GM04503 (cell line): ENCODE measurements at places on chromosomes 6 and 20.

- DNase-seq, result no peak
Observed at GRCh38 chr6:100230115-100230952, 234.4 kb downstream of the SIM1 start.

GRCh38 chr6:16349544-16349943, 111.2 kb downstream of the GMPR start:
- DNase-seq, result no peak

DNA sequence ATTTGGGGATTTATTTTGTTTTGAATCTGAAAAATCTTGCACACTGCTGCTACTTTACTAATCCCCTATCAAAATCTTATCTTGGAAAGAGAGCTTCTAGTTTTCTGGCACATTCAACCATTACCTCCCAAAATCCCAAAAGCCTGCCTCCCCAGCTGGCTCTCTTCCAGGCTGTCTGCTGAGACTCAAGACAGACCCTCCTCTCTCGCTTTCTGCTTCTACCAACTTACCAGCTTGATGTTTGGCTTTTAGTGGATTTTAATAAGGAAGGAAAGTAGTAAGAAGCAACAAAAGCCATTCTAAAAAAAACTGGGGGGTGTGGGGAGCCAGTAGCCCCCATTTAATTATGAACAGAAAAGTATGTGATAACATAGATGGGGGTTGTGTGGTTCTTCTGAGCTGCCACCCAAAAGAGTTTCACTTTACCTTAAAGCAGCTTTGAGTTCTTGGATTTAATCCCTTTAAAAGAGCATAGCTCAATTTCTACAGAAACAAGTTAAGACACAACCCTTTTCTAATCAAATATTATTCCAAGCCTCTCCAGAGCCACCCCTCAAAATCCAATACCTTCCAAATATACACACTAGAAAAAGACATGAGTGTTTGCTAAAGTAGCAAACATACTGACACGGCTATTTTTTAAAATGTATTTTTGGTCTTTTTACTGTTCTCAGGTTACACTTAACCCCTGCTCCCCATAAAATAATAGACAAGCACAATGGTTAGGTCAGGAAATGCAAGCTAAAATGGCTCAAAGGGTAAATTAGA, 71.7 kb downstream of the ATP9A start:
- no peak for DNase-seq

- DNase-seq, result no peak
Observed at GRCh38 chr6:150238846-150239407, 96.1 kb downstream of the PPP1R14C start.

DNA sequence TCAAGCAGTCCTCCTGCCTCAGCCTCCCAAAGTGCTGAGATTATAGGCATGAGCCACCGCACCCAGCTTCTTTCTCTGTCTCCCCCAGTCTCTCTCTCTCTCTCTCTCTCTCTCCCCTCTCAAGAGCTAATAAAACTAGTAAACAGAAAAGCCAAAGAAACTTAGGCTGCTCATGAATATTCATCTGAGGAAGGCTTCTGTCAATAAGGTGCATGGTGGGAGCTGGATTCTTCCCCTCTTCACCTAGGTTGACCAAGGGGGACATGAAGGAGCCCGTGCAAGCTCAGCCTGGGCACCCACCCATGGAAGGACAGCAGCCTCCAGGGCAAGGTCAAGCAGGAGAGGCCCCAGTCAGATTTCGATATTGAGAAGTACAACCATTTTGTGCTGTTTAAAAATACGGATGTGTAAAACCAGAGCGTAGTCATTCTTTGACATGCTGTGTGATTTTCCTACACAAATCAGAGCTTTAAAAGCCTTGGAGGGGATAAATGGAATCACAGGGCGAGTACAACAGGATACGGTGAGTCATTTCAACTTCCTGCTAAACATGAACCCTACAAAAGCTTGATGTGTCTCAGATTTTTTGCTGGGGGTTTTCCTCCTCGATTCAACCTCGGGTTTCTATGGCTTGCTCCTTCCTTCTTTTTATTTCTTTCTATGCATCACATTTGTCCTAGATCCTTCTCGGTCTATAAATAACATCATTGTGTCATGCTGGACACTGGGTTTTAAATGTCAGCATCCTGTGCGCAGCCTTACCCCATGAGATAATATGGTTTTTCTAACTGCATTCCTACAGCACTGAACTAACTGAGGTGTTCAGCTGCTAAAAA, 368.9 kb upstream of the JARID2 start:
- DNase-seq, result peak; percentile 37

DNA sequence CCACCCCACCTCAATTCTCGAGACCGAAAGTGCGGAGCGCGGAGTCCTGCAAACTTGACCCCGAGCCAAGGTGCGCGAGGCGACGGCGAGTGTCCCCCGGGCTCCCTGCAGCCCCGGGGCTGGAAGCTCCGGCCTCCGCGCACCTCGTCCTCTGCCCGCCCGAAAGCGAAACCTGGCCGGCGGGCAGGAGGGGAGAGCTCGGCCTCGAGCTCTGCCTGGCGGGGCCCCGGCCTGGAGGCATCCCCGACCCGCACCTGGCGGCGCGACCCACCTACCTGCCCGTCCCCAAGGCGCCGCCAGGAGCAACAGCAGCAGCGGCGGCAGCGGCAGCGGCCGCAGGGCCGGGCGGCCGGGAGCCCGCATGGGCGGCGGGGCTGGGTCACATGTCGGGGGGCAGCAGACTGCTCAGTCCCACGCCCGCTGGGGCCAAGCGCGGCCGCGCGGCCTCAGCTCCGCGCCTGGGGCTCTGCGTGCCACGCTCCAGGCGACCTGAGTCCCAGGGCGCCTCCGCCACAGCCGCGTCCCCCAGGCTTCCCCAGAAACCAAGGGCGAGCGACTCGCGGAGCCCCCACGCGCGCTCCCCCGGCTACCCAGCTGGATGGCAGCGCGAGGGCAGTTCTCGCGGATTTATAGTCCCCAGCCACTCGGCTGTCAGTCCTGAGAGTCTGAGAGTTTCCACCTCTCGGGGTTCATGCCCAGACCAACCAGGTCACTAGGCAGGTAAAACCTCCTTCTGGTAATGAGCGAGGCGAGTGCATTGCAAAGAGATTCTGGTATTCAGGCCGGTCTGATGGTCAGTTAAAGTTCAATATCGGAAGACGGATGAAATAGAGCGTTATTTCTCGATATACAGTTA, at the start of gene IL20RA:
IL20RA (minus strand) TSS at position 600 of the 856 bp plus-strand sequence; CDS start at position 363, 237 bp downstream.
- DNase-seq, result no peak

GRCh38 chr6:167769408-167770190, 57.1 kb upstream of the AFDN start:
- no peak for DNase-seq

DNA sequence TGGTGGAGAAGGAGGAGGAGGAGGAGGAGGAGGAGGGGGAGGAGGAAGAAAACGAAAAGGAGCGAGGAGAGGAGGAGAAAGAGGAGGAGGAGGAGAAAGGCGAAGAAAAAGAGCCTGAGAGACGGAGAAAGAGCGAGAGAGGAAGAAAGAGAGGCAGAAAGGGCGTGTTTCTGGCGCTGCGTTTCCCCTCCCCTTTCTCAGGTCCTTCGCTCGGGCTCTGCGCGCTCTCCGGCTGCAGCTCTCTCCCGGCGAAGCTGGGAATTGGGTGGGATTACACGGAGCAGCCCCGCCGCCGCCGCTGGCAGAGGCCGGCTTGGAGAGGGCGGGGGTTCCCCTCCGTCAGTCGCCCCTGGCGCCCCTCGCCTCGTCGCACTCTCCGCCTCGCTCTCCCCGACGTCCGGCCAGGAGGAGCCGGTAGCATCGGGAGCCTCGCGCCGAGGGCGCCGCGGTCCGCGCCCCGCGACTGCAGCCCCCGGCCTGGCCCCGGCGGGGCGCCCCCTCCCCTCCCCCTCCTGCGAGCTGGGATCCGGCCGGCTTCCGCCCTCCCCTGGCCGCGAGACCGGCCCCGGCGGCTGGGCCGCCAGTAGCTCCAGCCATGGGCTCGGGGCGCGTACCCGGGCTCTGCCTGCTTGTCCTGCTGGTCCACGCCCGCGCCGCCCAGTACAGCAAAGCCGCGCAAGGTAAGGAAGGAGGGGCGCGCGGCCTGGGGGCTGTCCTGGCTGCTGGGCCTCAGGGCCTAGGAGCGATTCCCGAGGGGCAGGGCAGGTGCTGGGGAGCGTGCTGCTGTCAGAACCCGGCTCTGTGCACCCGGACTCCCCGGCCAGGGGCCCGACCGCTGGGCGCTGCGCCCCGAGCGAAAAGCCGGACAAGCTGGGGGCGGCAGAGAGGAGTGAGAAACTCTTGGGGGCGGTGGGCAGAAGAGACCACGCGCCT, at the start of gene SCUBE3:
SCUBE3 (plus strand) TSS at position 133 of the 933 bp plus-strand sequence; CDS start at position 596, 463 bp downstream.
- DNase-seq, result no peak

- DNase-seq, result no peak
Observed at GRCh38 chr6:167497428-167498056, 172.7 kb downstream of the TTLL2 start.

DNA sequence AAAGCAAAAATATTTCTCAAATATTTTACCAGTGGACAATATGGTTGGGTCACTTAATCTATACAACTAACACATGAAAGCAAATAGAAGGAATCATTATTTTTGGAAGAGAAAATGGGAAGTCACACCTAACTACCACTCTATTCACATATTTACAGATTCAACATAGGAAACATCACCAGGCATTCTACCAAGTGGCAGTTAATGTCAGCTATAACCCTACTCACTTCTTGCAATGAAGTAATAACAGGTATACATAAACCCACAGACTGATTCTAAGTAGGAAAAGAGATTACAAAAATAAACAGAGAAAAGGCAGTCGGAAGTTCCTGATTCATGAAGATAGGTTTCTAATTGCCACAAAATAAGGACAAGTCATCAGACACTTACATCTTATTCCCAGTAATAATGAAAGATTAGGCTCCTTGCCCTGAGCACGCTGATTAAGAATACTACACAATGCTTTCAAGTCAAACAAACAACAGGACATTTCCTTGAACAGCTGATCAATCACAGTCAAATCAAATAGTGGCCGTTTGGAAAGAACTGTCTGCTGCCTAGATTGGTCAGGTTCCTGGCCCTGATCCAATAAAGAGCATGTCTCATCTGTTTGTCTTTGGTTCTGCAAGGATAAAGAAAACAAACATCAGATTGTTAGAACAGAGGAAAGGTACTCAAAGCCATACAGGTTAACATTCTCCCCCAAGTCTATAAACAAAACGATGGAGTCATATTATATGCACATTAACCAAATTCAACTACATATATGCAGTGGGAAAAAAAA, 79.2 kb upstream of the PLN start:
- DNase-seq, result no peak

- no peak for DNase-seq
Observed at GRCh38 chr6:41560431-41561192, 14.4 kb downstream of the FOXP4 start.

DNA sequence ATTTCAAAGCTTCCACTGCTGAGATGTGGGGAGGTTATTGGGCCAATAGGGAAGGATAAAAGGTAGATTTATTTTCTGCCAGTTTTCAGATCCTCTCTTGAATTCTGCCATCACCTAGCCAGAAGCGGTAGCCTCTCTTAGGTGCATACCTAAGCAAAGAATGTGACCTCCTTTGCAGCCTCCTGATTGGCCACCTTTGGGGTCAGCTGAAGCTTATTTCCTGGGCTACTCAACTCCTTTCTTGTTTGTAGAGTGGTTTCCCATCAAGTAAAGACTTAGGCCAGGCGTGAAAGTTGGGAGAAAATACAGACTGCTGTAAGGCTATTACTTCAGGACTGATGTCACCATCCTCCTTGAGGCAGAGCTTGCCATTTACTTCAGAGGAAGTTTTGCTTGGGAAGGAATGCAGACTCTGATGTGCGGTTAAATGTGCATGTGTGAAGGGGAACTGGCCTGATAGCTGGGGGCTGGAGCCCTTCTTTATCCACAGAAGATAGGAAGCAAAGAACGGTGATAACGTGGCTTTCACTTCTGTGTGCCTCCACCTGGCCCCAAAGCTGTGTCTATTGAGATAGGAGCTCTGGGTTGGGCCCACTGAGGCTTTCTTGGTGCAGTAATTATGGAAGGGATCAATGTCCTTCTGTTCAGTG, 70.1 kb downstream of the TRMT11 start:
- DNase-seq, result no peak

DNA sequence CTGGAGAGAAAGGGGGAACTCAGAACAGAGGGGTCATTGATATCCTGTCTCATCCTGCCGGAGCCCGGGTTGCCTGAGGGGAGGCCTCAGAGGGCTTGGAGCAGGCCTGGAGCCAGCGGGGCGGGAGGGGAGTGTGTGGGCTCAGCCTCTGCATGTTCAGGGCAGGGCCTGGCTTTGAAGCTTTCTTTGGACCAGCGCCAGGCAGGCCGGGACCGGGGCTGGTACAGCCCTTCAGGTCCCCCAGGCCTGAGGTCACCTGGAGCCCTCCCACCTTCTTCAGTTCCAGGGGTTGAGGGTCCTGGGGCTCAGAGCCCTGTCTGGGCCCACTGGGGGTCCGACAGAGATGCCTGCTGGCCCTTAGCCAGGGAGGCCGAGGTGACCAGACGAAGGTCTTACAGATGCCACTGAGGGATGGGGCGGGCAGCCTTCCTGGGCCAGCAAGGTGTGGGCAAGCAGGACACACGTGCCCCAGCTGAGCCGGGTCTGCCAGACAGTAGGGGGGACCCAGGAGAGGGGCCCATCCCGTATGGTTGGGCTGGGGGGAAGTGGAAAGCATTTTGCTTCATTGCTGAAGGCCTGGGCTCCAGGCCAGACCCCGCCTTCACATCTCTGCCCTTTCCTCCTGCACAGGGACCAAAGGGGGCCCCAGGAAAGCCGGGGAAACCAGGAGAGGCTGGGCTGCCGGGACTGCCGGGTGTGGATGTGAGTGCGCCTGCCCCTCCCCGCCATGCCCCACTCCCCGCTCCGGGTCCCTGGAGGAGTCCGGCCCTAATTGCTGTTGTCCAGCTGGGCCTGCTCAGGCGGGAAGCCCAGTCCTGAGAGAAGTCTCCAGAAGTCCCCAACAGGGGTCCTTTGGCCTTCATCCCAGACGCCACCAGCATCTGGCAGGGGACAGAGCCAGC, 2.0 kb downstream of the COL9A3 start:
- DNase-seq, result no peak

GRCh38 chr6:133814797-133815196, 74.1 kb upstream of the TCF21 start:
- DNase-seq, result peak; percentile 25

- peak; percentile 15 for DNase-seq
Observed at GRCh38 chr20:39795401-39796272, 833.5 kb downstream of the DHX35 start.

DNA sequence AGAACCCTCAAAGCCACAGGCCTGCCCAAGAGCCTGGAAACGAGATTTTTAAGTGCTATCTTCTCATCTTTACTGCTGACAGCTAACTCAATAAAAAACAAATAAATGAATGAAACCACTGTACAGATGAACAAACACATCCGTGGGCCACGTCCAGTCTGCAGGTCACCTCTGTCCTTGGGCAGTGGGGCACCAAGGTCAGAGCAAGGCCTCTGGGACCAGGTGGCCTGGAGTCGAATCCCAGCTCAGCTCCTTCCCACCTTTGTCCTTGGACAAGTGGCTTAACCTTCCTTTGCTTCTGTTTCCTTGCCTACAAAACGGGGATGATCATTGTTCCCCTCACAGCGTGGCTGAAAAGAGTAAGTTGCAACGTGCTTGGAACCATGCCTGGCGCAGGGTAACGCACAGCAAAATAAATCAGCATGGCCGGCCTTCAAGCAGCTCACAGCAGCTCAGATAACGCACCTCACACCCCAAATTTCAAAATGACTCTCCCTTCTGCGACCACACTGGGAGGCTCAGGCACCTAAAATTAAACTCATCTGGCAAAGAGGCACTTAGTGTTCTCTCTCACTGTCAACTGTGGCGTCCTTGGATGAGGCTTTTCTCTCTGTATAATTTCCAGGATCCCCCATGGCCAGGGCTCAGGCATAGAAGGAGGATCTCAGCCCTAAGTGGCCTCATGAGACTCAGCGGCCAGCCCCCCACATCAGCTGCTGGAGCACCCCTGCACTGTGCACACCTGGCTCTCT, 35.7 kb downstream of the RRBP1 start:
- no peak for DNase-seq

- no peak for DNase-seq
Observed at GRCh38 chr6:122049341-122049740, 350.1 kb upstream of the HSF2 start.

- no peak for DNase-seq
Observed at GRCh38 chr6:131823276-131823902, 15.6 kb downstream of the ENPP1 start.
